CD4-positive, alpha-beta T cell (primary cell): ENCODE measurements at places on chromosomes 4 and X.

DNA sequence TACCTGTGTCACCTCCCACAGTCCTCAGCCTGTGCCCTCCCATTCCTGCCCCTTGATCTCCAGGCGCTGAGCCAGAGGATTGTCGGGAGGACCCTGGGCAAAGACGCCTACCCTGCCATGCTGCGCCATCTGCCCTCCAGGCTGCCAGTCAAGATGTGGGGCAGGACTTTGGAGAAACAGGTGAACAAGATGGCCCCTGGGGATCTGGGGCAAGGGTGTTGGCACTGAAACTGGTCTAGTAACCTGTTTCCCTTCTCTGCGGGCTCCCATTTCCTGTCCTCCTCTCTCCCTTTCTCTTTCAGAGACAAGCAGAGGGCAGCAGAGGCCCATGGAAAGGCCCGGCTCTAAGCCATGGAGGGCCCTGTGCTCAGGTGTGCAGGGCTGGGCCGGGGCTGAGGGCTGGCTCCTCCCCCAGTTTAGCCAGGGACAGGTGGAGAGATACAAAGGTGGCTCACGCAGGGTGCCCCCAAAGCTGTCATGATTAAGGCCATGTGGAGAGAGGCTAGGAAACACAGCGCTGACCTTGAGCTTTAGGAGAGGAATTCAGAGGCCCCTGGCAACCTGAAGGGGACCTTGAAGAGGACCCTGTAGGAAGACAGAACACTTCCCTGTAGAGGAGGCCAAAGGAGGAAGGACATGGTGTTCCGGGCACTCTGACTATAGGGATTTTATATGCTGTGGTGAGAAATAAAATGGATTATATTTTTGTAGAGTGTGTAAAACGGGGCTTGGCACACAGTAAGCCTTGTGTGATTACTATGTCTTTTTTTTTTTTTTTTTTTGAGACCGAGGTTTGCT is at the start of gene GLOD5:
GLOD5 (plus strand) TSS at position 74 of the 798 bp plus-strand sequence; CDS start at position 118, 44 bp downstream.
- no peak for DNase-seq
- H3K4me1 ChIP-seq = peaks cover 7% of the 10 kb centered on the region
- H3K4me3 ChIP-seq = no peak within 1 kb of the TSS

DNA sequence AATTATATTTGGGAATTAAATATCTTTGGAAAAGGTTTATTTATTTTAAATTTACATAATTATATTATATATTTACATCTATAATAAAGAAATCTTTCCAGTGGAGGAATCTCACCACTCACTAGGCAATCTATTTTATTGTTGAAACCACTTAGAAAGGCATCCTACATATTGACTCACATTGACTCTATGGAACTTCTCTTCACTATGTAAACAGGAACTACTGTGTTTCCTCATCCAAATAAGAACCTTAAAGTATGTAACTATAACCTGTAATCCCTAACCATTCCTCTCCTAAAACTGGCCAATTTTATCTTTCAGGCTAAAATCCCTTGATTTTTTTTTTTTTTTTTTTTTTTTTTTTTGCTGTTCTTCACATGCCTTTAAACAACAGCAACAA is 268.7 kb downstream of the MAPK10 start:
- no peak for DNase-seq
- no peaks in the 10 kb centered on the region for H3K27me3 ChIP-seq
- no peaks in the 10 kb centered on the region for H3K36me3 ChIP-seq
- no peak overlapping the region for H3K27ac ChIP-seq

GRCh38 chrX:133606990-133607389 is 191.7 kb upstream of the GPC4 start:
- no peaks in the 10 kb centered on the region for H3K27me3 ChIP-seq
- no peaks in the 10 kb centered on the region for H3K36me3 ChIP-seq
- H3K27ac ChIP-seq = no peak overlapping the region
- H3K4me3 ChIP-seq = no peak overlapping the region
- no peaks in the 10 kb centered on the region for H3K4me1 ChIP-seq

GRCh38 chr4:126560794-126561193 is 1072.0 kb upstream of the INTU start:
- no peak for DNase-seq
- H3K36me3 ChIP-seq = no peaks in the 10 kb centered on the region
- H3K27me3 ChIP-seq = no peaks in the 10 kb centered on the region
- H3K4me3 ChIP-seq = no peak overlapping the region
- no peak overlapping the region for H3K27ac ChIP-seq

GRCh38 chr4:67717586-67717985 is 16.6 kb upstream of the UBA6 start:
- H3K27me3 ChIP-seq = no peaks in the 10 kb centered on the region
- H3K36me3 ChIP-seq = peaks cover 13% of the 10 kb centered on the region
- H3K27ac ChIP-seq = no peak overlapping the region
- peaks cover 2% of the 10 kb centered on the region for H3K4me1 ChIP-seq
- DNase-seq = no peak

DNA sequence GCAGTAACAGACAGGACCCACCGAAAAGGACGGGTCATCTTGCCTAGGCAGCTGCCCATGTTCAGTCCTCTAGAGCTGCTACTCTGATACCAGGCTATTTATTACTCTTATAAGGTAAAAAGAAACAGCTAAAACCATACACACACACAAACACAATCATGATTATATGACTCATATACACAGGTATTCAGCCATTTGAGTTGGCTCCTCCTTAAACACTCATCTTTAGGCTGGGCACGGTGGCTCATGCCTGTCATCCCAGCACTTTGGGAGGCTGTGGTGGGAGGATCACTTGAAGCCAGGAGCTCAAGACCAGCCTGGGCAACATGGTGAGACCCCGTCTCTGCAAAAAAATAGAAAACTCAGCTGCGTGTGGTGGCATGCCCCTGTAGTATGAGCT is 76.6 kb downstream of the F11 start:
- no peaks in the 10 kb centered on the region for H3K27me3 ChIP-seq
- no peaks in the 10 kb centered on the region for H3K36me3 ChIP-seq
- H3K4me3 ChIP-seq = no peak overlapping the region
- H3K27ac ChIP-seq = no peak overlapping the region
- H3K4me1 ChIP-seq = no peaks in the 10 kb centered on the region

DNA sequence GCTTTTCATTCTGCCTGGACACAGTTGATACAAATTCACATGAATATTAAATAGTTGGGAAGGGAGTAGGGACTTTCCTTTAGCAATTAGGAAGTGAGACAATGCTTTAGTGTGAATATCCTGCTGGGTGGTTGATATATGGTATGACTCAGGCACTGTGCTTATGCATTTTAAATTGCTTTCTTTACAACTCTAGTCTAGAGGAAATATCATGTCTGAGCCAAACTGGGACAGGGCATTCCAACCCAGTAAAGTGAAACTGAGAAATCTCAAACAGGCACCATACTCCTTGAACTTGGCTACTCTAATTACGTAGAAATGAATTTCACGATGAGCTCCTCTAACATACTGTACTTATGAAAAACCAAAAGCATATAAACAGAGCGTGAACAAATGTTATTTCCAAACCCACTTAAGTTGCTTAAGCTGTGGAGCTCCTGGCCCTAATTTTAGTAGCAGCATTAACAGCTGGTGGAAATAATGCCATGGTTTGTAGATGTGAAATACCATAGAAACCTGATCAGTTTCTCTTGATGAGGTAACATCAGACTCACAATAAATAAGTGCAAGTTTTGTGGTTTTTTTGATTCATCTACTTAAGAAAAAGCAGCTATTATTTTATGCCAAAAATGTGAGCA is 242.9 kb upstream of the GK2 start:
- H3K36me3 ChIP-seq = no peaks in the 10 kb centered on the region
- no peak overlapping the region for H3K27ac ChIP-seq
- DNase-seq = no peak
- no peak overlapping the region for H3K4me3 ChIP-seq

GRCh38 chr4:5893004-5893580 is at the start of gene CRMP1:
TSS of gene CRMP1 (minus strand) at chr4:5893086. CDS start at chr4:5892969, 117 bp downstream.
- no peaks in the 10 kb centered on the region for H3K36me3 ChIP-seq
- H3K4me1 ChIP-seq = no peaks in the 10 kb centered on the region
- no peak within 1 kb of the TSS for H3K27ac ChIP-seq
- peaks cover 47% of the 10 kb centered on the region for H3K27me3 ChIP-seq

DNA sequence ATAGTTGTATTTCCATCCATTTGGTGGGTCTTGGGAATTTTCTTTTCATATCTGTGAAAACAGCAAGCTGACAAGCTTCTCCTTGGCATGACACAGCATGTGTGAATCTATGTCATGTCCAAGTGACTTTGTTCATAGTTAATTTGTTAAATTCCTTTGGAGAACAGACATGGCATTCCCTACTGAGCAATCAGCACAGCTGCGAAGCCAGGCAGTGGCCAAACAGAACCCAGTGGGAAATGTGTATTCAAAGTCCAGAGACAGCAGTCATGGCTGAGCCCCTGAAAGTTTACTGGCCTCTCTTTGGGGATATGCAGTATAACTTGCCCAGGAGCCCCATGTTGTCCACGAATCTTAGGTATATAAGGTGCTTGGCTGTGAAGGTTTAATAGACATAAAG is 474.7 kb downstream of the NKX6-1 start:
- no peak overlapping the region for H3K27ac ChIP-seq
- no peak overlapping the region for H3K4me3 ChIP-seq
- no peaks in the 10 kb centered on the region for H3K27me3 ChIP-seq
- DNase-seq = no peak
- H3K4me1 ChIP-seq = no peaks in the 10 kb centered on the region

- H3K27ac ChIP-seq = no peak overlapping the region
- H3K4me1 ChIP-seq = peaks cover 4% of the 10 kb centered on the region
- no peak for DNase-seq
- no peaks in the 10 kb centered on the region for H3K36me3 ChIP-seq
- H3K4me3 ChIP-seq = no peak overlapping the region
Measured at GRCh38 chrX:20352504-20352903, 85.8 kb upstream of the RPS6KA3 start.

GRCh38 chr4:81494031-81494431 is 22.3 kb upstream of the RASGEF1B start:
- no peaks in the 10 kb centered on the region for H3K36me3 ChIP-seq
- peak overlapping the region; percentile 52 for H3K27ac ChIP-seq
- H3K4me1 ChIP-seq = peaks cover 13% of the 10 kb centered on the region
- no peaks in the 10 kb centered on the region for H3K27me3 ChIP-seq
- H3K4me3 ChIP-seq = peak overlapping the region; percentile 36
